Karpas-422 (cell line): ENCODE measurements at places on chromosomes 1 and 21.
A peak's percentile ranks its signal among the peaks of the same experiment; 100 is the strongest.

- DNase-seq: no peak
Measured at GRCh38 chr1:1124786-1125642, 9.1 kb upstream of the C1orf159 start.

DNA sequence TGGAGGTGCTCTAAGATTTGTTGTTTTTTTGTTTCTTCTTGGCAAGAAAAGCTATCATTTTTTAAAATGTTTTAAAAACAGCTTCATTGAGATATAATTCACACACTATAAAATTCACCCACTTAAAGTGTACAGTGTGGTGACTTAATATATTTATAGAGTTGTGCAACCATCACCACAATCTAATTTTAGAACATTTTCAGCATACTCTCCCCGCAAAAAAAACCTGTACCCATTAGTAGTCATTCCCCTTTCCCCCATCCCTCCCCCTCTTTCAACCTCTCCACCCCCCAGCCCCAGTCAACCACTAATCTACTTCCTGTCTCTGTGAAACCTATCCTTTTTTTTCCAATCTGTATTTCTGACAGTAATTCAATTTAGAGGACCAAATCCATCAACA is 30.6 kb downstream of the ZC3H11B start:
- DNase-seq: no peak

GRCh38 chr1:164743976-164744375 is 185.0 kb downstream of the PBX1 start:
- DNase-seq: no peak

GRCh38 chr1:43998000-43998378 is 6.6 kb downstream of the CCDC24 start:
- DNase-seq: no peak

- DNase-seq: no peak
Measured at GRCh38 chr1:110606657-110607535, 738 bp upstream of the KCNA2 start.

- no peak for DNase-seq
Measured at GRCh38 chr1:113453771-113454083, 63.4 kb downstream of the MAGI3 start.

GRCh38 chr21:27221077-27221476 is 254.2 kb upstream of the ADAMTS5 start:
- no peak for DNase-seq

- no peak for DNase-seq
Measured at GRCh38 chr1:19074902-19075721, 118.6 kb upstream of the IFFO2 start.

DNA sequence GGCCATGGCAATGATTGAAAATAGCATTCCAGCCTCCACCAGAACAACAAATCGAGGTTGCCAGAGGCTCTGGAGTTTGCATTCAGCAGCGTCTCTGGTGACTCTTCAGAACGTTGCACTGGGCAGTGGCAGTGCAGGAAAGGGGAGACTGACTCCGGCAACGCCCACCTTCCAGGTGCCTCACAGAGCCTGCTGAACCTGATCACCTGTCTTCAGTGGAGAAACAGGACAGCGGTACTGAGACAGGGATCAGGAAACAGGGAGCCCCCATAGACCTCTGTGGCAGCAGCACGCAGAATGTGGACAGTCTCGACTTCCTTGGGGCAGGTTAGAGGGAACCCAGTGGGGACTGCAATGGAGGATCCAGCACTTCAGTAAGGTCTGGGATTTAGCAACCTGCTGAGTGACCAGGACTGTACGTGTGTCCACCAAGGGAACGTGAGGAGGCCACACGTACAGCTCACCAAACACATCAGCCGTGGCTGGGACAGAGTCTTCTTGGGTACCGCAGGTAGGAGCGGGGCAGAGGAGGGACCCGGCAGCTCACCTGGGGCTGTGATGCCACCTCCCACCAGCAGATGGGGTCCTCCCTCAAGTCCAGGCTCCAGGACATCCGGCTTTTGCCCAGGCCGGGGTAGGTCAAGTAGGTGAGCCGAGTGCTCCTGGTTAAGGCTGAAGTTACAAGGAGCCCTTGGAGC is 128.6 kb downstream of the PRDM2 start:
- peak; percentile 87 for DNase-seq

DNA sequence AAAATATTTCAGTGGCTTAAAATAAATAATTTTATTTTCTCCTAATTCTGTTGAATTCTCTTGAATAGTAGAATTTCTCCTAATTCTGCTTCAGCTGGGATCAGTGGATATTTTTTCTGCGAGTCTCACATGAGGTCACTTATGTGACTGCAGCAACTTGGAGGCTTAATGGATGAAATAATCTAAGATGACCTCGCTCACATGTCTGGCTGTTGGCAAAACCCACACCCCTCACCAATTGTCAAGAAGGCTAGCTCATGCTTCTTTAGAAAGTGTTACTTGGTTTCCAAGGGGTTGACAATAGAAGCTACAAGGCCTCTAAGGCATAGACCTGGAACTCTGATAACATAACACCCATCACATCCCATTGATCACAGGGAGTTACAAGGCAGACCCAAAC is 156.9 kb upstream of the DPYD start:
- no peak for DNase-seq

DNA sequence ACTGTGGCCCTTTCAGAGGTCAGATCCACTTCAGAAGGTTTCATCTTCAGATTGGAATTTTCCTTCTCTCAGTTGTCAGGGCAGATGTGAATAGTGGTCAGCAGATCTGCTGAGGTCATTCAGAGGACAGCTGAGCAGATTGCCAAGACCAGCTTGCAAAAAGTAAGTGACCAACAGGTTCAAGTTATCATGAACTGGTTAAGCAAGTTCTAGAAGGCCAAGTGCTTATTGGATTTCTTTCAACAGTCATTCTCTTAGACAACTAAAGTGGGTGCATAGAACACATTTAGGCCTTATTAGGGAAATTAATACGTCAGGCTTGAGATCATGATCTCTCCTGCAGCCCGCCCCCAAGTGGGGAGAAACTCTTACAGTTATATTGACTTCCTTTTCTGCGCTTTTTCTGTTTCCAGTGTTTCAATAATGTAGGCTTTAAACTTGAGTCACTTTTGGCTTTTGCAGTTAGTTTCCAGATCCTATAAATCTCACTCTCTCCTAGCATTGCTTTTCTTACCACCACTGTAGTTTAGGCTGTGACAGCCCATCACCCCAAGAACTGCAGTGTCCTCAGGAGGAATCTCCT is 96.4 kb downstream of the C1orf21 start:
- DNase-seq: peak; percentile 48

DNA sequence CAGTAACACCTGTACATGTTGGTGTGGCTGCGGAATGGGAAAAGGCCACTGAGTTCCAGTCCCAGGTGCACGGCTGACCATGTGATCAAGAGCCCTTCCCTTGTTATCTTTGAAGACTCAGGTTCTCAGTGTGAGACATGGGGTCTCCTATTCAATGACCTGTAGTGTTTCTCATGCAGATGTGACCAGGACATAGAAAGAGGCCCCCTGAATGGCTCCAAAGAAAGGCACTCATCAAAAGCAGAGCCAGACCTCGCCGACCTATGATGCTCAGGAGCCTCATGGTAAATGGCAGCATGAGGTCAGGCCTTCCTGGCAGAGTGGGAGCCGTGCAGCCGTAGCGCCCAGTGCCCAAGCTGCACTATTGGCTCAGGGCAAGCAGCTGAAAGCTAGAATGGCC is 42.3 kb upstream of the HAO2 start:
- DNase-seq: no peak

GRCh38 chr1:109629372-109630030 is 9.9 kb downstream of the AMPD2 start:
- DNase-seq: no peak

- DNase-seq: peak; percentile 66
Measured at GRCh38 chr1:45879885-45880598, 76.6 kb downstream of the MAST2 start.

DNA sequence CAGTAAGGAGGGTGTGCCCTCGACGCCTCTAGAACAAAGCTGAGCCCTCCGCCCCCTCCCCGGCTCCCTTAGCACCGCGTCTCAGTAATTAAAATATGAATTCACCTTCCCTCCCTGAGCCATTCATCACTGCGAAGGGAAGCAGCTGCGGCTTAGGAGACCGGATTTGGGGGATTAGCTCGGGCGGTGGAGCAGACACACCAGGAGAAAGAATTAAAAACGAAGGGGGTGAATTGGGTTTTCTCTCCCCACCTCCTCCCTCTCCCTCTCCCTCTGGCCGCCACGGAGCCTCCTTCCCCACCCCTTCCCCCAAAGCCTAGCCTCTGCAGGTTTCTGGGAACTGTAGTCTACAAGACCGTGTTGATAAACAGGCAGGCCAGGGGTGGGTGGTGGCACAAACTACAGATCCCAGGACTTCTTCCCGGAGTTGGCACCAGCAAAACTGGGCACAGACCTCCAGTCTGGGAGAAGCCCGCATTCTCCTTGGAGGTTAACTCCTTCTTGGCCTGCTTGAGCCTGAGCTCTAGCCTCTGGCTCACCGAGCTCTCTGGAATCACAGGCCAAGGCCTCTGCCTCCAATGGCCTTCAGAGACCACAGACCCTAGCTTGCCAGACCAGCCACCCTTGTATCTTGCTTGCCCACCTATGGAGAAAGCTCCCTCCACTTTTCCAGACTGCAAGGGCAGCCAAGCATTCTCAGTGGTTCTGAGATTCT is 10.8 kb downstream of the BLACAT1 start:
- DNase-seq: no peak

- no peak for DNase-seq
Measured at GRCh38 chr1:40745176-40745575, 38.4 kb upstream of the KCNQ4 start.

DNA sequence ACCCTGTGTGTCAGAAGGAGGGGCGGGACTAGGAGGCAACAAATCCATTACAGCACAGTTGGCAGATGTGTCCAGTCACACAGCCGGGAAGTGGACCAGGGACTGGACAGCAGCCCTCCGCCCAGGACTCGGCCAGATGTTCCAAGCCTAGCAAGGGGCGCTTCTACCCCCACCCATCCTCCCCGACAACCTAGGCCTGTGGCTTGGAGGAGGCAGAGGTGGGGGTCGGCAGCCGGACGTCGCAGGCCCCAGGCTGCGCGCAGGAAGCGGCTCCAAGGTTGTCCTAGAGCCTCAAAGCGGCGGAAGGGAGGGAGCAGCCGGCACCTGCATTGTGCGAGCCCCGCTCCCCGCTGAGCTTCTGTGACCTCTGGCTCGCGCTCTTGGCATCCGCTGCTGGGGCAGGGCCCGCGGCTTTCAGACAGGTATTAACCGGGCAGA is 20.6 kb upstream of the MYCL start:
- DNase-seq: no peak

GRCh38 chr21:37072274-37072987 is 440 bp downstream of the PIGP start:
- DNase-seq: peak; percentile 86

GRCh38 chr21:26070822-26071425 is 99.6 kb downstream of the APP start:
- no peak for DNase-seq

DNA sequence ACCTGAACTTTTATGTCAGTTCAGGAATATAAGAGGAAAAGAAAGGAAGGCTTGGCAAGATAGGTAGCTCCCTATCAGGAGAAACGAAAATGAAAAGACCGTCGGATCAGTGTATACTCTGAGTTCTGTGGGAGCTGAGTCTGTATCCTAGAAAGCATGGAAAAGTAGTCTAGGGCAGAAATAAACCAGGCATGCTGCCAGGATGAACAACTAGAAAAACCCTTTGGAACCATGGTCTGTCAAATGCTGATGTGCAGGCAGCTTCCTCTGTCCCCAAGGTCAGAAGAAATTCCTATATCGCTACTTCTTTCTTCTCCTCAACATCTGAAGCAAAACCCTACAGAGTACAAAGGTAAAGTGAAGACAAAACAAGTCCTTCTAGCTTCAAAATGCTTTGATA is 268.8 kb downstream of the ST6GALNAC3 start:
- no peak for DNase-seq

- DNase-seq: no peak
Measured at GRCh38 chr1:90712915-90713730, 4.0 kb downstream of the BARHL2 start.

- no peak for DNase-seq
Measured at GRCh38 chr1:248793592-248793991, 32.1 kb downstream of the SH3BP5L start.

DNA sequence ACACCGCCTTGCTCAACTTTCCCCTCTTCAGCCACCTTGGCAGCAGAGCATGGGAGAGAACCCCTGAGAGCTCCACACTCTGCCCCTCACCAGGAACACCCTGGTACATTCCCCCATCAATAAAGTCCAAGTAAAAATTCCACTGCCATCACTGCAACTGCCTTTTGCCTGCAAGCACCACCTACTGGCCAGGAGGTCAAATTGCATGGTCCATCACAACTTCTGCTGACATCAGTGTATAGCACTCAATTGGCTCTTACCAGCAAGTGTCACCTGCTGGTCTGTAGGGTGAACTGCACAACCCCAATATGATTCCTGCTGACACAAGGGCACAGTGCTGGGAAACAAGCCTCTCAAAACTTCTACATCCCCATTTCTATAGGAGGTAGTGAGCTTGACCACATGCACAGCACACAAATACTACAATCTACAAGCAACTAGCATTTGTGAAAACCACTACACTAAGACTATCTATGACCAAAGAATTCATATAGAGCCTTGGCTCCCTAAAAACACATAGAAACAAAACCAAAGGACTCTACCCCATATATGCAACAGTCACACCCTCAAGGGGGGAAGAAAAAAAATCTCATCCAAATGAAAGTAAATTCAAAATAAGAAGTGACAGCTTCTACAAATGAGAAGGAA is 69.2 kb downstream of the FASLG start:
- DNase-seq: peak; percentile 89

DNA sequence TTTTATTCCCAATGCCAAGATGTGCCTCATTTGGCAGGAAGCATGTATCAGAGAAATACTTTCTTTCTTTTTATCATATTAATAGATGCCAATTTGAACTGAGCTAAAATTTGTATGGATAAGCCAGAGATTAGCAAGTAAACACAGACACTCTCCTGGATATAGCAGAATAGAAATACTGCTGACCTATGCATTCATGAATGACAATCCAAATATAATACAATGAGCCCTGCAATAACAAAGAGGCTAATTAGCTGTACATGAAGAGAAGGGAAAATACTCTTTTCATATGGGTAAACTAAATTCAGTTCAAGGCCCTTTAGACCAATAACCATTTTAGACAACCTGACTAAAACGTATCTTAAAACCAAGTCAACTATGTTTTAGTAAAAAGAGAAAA is 388.1 kb upstream of the NR5A2 start:
- DNase-seq: no peak

DNA sequence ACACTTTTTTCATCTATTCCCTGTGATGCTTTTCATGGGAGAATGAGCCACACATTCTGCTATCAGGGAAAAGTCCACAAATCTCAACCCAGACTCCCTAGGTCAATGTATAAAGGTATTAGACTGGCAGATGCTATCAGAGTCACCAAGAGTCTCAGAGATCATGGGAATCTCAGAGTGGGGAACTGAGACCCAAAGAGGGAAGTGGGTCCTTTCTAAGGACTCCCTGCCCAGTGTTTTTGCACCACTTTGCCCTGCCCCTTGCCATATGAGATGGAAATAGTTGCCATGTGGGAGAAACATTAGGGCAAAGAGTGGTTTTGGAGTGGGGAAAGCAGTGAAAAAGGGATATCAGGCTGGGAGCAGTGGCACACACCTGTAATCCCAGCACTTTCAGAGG is 19.1 kb upstream of the AZIN2 start:
- DNase-seq: no peak
